Lung (tissue), 17 donors: ENCODE measurements at places on chromosomes 3 and 15. TPM values are rescaled to one million over a fixed set of nuclear protein-coding genes. Genes with fewer than 3 reads are reported as not detected.
A peak's percentile ranks its signal among the peaks of the same experiment; 100 is the strongest.

The XYLB gene
- 5.1 TPM for total RNA-seq

The GOLGA8N gene
- 11.1 TPM for total RNA-seq

The FILIP1L gene
- 27.6 TPM for total RNA-seq

DNA sequence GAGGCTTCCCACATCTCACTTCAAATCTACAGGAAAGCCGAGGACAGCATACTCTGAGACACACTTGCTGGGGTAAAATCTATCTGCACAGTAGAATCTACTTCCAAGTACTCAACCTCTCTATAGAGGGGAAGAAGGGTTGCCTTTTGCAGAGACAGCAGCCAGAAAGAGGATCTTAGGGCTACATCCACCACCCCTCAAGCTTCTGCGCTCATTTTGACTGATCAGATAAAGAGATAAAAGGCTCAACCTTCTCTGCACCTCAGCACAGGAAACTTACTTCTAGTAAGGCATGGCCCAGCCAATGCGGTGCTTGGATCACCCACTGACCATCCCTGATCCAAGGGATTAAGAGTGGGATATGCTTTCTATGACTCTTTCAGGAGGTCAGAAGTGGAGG is 6.9 kb upstream of the SLC9A9 start:
- no peaks in the 10 kb centered on the region for H3K4me1 ChIP-seq
- no peak overlapping the region for H3K27ac ChIP-seq
- no peaks in the 10 kb centered on the region for H3K27me3 ChIP-seq
- DNase-seq: no peak

GRCh38 chr3:74217467-74217866 is 397.0 kb downstream of the CNTN3 start:
- no peak for DNase-seq
- H3K4me3 ChIP-seq: no peak overlapping the region
- no peaks in the 10 kb centered on the region for H3K36me3 ChIP-seq
- H3K27ac ChIP-seq: no peak overlapping the region
- H3K4me1 ChIP-seq: no peaks in the 10 kb centered on the region

- H3K27ac ChIP-seq: no peak overlapping the region
- H3K36me3 ChIP-seq: no peaks in the 10 kb centered on the region
- no peak overlapping the region for H3K4me3 ChIP-seq
- DNase-seq: peak; percentile 67
These were observed 18.1 kb upstream of the SCN10A start for GRCh38 chr3:38834110-38834509.
